Naive thymus-derived CD4-positive, alpha-beta T cell (primary cell): ENCODE measurements at places on chromosomes 2 and 18. TPM values are rescaled to one million over a fixed set of nuclear protein-coding genes. Genes with fewer than 3 reads are reported as not detected.

GRCh38 chr2:150812664-150813367 lies 325.3 kb upstream of the RND3 start:
- DNase-seq, result no peak

DNA sequence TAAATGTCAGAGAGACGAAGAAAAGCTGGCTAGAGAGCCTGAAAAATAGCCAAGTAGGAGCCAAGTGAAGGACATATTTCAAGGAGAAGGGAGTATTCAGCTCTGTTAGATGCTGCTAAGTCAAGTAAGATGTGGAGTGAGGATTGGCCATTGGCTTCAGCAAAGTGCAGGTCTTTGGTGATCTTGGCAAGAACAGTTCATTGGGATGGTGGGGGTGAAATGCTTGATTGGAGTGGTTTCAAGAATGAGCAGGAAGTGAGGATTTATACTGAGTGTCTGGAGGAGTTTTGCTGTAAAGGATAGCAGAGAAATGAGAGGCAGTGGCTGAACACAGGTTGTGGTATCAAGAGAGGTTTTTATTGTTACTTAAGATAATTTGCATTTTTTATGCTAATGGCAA lies 139.7 kb downstream of the PRPF40A start:
- DNase-seq, result no peak

The TFPI gene
- polyA plus RNA-seq, result not detected

DNA sequence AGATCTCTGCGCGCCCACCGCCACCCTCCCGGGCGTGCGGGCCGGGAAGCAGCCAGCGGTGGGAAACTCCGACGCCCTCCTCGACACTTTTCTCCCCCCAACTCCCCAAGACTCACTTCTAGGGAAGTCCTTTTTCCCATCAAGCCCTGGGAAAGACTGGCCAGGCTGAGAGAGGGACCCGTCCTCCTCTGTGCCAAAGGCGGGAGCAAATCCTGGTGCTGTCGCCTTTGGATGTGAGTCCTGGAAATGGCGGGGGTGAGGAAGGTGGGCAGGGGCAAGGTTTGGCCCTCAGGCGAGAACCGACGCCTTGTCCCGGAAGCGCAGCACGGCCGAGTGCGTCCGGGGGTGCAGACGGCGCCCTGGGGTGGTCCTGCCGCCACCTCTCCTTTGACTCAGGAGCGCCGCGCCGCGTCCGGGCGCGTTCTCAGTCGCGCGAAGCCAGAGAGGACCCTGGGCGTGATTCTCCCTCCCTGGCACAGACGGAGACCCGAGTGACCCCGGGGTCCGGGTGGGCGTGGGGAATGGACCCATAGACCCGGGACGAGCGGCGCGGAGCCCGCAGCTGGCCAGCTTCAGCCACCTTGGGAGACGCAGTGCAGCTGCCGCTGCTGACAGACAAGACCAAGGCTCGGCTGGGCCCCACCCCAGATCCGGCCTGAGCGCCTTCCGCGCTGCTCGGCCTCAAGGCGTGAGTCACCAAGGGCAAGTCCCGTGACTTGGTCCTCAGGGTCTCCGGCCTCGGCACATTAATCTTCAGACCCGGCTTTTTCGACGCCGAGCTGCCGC lies 3.5 kb upstream of the LBX2 start:
- no peak for DNase-seq

The NPHP1 gene
- 0.45 TPM for polyA plus RNA-seq

DNA sequence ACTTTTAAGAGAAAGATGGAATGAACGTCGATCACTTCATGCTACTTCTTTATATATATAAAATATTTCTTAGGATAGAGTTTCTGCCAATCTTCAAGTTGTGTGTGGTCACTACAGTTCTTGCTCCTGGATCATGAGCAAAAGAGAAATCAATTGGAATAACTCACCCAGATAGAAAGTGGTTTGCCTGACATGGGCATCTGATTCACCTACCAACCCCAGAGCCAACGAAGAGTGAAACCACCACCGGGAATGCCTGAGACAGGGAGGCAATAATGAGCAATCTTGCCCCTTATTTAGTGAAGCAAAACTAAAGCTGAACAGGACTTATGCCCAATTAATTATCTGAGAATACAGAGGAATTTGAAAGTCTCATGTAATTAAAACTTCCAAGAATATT lies 250.2 kb upstream of the REG3G start:
- DNase-seq, result no peak

- DNase-seq, result no peak
Observed at GRCh38 chr2:144999071-144999875, 479.4 kb upstream of the ZEB2 start.

GRCh38 chr2:152559008-152559407 lies 158.3 kb downstream of the PRPF40A start:
- no peak for DNase-seq

DNA sequence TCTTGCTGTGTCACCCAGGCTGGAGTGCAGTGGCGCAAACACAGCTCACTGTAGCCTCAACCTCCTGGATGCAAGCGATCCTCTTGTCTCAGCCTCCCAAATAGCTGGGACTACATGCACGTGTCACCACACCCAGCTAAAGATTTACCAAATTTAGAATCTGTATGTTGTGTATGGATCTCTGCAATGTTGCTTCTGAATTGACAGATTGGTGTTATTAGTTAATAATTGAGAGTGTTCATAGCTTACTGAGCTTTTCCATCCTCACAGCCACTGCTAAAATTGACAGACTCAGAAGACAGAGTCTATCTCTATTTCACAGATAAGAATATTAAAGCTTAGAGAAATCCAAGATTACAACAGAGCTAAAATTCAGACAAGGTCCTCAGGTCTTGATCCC lies 4.3 kb upstream of the NBAS start:
- DNase-seq, result no peak

DNA sequence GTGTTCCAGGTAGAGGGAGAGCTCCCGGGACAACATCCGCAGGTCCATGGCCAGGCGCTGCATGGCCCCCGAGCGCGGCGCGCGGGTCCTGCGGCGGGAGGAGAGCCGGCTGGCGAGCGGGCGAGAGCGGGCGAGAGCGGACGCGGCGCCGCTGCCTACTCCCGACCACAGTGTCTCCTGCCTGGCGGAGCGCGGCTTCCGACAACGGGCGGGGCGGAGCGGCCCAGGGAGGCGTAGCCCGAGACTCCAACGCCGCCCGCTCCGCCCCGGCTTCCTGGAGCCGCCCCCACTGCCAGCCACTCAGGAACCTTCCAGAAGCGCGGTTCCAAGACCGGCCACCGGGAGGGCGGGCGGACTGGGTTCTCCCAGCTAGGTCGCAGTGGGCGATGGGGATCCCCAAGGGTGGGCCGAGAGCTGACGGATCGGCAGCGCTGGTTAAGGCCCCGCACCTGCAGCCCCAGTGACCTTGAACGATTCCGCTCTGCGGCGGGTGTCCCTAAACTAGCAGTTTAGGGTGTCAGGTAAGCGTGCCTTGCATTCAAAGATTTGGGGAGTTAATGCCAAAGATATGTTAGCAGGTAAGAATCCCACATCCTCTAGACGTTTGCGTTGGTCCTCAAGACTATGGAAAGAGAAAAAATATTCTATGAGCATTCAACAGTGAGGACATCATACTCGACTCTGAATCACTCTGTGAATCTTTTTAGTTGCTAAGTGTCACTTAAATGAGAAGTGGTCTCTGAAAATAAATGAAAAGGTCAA lies at the start of gene ABHD3:
TSS of gene ABHD3 (minus strand) at position 172 of the 762 bp plus-strand sequence. CDS start at position 63, 109 bp downstream.
- peak; percentile 87 for DNase-seq

The SYT4 gene
- polyA plus RNA-seq, result not detected

DNA sequence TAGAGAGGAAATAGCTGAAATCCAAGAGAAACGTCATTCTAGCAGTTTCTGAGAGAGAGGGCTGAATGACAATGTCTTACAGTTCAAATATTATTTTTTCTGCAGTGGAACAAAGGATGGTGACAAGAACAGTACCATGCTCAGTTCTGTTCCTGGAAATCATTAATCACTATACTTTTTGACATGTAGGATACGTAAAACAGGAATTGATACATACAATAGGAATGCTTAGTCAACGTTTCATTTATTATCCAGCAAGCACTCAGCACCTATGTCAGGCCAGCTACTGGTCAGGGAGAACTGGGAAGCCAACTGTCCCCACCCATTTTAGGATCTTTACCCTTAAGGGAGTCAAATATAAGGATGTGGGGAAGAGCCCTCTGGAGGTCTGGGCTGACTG lies 114.7 kb downstream of the DHRS9 start:
- no peak for DNase-seq
